ENCODE measurements at places on chromosomes 1 and 21.

DNA sequence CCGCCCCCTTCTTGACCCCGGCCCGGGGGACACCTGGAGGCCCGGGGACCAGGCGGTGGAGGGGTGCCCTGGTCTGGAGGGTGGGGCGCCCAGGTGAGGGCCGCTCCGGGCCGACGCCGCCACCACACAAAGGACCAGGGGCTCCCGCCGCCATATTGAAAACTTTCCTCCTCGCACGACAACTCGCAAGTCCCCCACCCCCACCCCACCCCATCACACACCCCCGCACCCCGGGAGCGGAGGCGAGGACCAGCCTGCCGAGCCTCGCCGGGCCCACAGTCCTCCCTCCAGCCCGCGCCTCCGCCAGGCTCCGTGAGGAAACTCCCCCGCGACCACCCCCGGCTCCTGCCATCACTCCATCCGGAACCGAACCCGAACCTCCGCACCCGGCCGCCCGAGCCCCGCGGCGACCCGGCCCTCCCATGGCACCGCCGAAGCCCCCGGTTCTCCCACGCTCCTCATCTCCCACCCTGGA lies 733 bp downstream of the KDM5B start:
- DNase-seq = no peak

DNA sequence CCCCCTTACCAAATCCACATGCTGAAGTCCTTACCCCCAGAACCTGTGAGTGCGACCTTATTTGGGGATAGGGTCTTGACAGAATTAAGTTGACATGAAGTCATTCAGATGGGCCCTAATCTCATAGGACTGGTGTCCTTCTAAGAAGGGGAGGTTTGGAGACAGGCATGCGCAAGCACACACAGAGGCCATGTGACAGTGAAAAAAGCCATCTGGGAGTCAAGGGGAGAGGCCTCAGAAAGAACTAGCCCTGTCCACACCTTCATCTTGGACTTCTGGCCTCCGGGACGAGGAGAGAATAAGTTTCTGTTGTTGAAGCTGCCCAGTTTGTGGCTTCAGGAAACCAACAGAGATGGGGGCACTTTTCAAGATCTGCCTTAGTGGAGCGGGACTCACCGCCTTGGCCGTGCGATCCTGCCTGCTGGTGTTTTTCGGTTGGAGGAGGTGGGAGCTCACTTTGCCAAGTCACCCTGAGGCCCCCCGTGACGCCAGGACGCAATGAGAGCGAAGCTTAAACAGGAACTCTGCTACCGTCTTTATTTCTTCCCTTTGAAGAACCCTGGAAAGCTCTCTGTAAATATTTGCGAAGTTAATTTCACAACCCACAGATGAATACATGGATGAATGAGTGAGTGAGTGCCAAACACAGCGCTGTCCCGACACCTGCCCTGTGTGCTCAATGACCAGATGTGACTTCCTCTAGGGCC lies 42.5 kb upstream of the C1orf174 start:
- DNase-seq = no peak

DNA sequence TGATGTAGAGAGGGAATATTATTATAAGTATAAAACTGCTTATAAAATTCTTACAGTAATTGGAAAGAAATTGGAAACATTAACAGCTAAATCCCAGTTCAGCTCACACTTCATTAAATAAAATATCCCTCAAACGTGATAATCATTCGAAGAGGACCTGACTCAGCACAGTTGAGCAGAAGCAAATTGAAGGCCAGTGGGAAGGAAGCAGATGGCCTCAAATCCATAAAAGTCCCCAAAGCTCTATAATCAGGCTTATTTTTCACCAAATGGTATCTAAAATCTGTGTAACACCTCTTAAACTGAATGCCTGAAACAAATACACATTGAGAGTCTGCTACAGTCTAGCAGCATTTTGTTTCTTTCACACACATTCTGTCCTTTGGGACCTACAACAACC lies 106.8 kb downstream of the TENT5C start:
- no peak for DNase-seq

- no peak for DNase-seq
Measured at GRCh38 chr1:240474133-240474614, 137.8 kb downstream of the GREM2 start.

GRCh38 chr1:15951341-15952153 lies 24.4 kb downstream of the ZBTB17 start:
- DNase-seq = no peak

- DNase-seq = no peak
Measured at GRCh38 chr1:204174958-204175357, 8.8 kb upstream of the REN start.

GRCh38 chr1:159828176-159828575 lies 1.5 kb downstream of the SLAMF8 start:
- DNase-seq = no peak

DNA sequence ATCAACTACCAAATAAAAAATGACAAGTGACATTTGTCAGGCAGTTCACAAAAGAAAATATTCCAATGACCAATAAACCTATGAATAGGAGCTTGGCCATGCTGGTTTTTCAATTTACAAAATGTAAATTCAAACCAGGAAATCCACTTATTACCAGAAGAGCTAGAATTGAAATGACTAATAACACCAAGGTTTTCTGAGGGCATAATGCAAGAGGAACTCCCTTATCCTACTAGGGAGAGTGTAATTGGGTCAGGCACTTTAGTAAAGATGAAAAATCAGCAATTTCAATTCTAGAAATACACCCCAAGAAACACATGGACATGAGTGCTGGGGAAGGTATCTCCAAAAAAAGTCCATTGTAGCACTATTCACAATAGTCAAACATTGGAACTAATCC lies 16.7 kb upstream of the TIAM1 start:
- DNase-seq = no peak

GRCh38 chr1:30747033-30748008 lies 10.3 kb downstream of the LAPTM5 start:
- no peak for DNase-seq

- no peak for DNase-seq
Measured at GRCh38 chr1:36321119-36321951, 2.1 kb downstream of the EVA1B start.

GRCh38 chr1:175554586-175554985 lies 188.8 kb downstream of the TNR start:
- DNase-seq = no peak

DNA sequence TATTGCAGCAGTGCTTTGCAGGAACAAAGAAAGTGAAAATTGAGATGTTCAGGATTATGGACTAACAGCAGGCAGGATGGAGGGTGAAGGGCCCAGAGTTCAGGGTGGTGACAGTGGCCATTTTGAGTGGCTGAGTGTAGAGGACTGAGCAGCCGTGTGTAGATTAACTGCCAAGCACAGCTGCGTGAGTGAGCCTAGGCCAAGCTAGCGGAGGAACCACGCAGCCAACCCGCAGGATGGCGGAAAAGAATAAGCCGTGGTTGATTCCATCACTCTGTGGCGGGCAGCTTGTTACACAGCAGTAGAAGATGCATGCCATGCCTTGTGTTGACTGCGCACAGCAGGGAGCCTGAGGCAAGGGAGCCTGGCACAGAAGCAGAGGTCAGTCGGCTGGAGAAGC lies 102.5 kb upstream of the KIF26B start:
- no peak for DNase-seq

DNA sequence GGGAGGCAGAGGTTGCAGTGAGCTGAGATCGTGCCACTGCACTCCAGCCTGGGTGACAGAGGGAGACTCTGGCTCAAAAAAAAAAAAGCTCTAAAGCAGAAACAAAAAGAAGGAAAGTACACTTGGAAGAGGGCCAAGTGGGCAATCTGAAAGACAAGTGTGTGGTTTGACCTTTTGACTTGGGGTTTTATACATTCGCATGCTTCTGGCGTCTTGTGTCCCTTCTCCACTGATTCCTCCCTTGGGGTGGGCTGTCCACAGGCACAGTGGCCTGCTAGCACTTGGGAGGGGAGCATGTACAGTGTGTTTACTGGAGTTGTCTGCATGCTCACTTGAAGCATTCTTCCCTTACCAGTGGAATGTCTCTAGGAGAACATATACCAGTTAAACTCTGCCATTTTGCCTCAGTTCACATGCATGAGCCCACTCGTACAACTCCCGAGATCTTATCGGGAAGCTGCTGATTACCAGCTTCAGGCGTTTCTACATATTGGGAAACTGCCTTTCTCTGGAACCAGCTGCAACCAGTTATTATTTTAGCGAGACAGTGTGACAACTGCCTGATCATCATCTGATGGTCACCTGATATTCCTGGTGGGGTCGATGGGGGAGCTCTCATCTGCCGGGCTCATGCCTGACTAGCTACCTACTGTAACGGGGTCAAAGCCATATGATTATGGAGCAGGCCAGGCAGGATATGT lies 113.5 kb upstream of the ZNF678 start:
- DNase-seq = no peak

GRCh38 chr1:111199329-111199728 lies 1.1 kb downstream of the DENND2D start:
- no peak for DNase-seq

DNA sequence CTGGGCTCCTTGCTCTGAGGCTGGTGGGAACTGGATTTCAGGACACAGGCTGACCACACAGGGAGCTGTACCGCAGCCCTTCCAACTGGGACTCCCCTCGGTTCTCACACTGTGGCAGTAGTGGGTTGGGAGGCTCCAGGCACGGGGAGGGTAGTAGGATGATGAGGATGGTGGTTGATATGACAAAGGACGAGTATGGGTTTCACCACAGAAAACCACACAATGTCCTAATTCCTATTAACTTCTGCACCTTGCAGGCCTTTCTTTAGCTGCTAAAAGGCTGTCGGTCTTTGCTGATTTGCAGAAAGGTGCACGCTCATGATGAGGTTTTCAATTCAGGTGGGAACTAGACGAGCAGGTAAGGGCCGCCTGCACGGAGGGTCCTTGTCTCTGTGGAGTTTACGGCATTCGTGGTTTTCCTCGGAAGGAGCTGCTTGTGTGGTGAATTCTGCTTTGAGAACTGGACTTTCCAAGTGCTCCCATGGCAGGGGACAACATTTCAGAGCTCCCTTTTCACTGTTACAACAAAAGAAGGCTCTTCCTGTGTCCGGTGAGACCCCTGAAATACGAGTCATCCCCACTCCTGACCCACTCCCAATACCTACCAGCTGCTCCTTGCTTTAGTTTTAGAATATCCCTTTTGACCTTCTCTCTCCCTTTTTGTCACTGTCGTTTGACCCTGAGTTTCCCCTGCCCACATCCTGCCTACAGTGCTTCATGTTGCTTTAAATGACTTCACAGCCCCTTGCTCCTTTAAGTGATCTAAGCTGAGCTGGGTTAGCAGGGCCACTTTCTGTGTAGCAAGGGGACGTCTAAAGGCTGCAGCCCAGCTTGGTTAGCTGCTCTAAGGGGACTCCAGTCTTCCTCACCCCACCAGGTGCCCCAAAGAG lies 125.1 kb downstream of the MRPS6 start:
- no peak for DNase-seq

DNA sequence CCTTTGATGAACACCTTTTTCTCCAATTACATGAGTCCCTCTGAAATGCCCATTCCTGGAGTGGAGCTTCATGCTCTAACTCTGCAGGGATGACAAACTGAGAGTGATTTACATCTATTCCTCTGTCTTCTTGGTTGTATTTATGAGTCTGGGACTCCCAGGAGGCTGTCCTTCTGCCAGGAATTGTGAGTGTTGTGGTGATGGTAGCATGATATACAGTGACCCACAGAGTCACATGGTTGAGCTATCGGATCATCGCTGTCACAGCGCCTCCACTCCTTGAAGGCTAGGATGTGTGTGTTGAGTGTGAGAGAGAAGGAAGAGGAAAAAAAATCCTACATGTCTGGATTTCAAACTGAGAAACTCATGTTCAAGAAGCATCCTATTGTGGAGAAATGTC lies 163.4 kb upstream of the CACNA1E start:
- no peak for DNase-seq

GRCh38 chr1:224211206-224211962 lies 28.3 kb downstream of the DEGS1 start:
- DNase-seq = no peak

GRCh38 chr1:117181630-117182041 lies 29.1 kb downstream of the VTCN1 start:
- DNase-seq = no peak

GRCh38 chr1:52947490-52947889 lies 20.4 kb downstream of the SCP2 start:
- DNase-seq = no peak

DNA sequence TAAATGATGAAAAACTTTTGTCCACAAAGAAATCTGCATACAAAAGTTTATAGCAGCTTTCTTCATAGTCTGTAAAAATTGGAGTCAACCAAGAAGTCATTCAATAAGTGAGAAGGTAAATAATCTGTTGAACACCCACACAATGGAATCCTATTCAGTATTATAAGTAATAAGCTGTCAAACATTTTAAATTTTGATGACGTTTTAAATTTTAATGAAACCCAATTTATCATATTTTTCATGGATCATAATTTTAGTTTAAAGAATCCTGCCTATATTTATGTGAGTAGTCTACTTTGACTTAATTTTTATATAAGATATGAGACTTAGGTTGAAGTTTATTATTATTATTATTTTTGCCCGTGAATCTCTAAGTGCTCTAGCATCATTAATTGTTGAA lies 20.0 kb downstream of the OR10J1 start:
- DNase-seq = no peak
